Stomach (tissue), 19 donors: ENCODE measurements at places on chromosomes 7 and 10. TPM values are rescaled to one million over a fixed set of nuclear protein-coding genes. Genes with fewer than 3 reads are reported as not detected.

The HOXA5 gene
- total RNA-seq, result 42.2 TPM

The ABCF2 gene
- 19.6 TPM for total RNA-seq

The ZNF212 gene
- 4.0 TPM for total RNA-seq

GRCh38 chr10:89633484-89633883, 11.6 kb downstream of the PANK1 start:
- no peak overlapping the region for H3K4me3 ChIP-seq
- H3K36me3 ChIP-seq, result no peaks in the 10 kb centered on the region
- no peak overlapping the region for H3K27ac ChIP-seq
- no peaks in the 10 kb centered on the region for H3K27me3 ChIP-seq

The PPA1 gene
- 110 TPM for total RNA-seq

GRCh38 chr10:70756700-70757360, 28.3 kb downstream of the TBATA start:
- no peak overlapping the region for H3K4me3 ChIP-seq
- no peak overlapping the region for H3K27ac ChIP-seq
- no peaks in the 10 kb centered on the region for H3K4me1 ChIP-seq
- no peaks in the 10 kb centered on the region for H3K36me3 ChIP-seq
- no peaks in the 10 kb centered on the region for H3K27me3 ChIP-seq
- DNase-seq, result no peak

DNA sequence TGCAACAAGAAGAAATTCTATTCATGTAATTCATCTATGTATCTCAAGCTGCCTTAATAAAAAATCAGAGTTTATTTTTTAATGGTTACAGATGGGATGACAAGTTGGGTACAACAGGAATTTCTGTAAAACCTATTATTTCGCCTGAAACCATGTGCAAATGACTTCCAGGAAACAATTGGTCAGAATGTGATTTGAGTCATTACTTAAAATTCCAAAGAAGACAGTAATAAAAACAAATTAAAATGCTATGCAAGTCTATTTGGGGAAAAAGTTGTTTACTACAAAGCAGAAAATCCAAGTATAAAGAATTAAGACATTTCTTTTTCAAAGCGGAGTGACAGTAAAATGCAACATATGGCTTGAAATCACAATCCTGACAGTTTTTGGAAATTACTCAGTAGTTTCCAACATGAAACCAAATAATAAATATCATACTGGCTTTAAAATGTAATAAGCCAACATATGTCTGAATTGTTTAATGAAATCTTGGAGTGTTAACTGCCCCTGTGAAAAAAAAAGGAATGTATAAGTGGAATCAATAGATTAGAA, 41.5 kb upstream of the SEMA3C start:
- no peak overlapping the region for H3K27ac ChIP-seq
- no peaks in the 10 kb centered on the region for H3K4me1 ChIP-seq
- no peak for DNase-seq
- no peaks in the 10 kb centered on the region for H3K27me3 ChIP-seq

DNA sequence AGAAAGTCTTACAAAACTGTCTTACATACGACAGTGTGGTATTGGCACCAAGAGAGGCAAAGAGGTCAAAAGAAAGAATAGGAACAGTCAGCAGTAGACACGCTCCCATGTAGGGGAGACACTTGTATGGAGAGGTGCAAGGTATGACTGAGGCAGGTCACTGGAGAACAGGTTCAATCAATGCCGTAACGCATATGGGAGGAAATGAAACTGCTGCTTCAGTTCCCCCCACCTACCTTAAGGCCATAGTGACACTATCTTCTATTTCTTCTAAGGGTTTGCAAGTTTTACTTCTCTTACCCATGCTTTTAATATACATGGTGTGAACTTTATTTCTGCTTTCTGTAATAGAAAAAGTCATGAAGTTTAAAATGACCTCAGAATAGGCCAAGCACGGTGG, 5.5 kb upstream of the PITRM1 start:
- H3K36me3 ChIP-seq, result no peaks in the 10 kb centered on the region
- no peak for DNase-seq
- no peaks in the 10 kb centered on the region for H3K27me3 ChIP-seq
- no peak overlapping the region for H3K4me3 ChIP-seq
- peaks cover 8% of the 10 kb centered on the region for H3K4me1 ChIP-seq

DNA sequence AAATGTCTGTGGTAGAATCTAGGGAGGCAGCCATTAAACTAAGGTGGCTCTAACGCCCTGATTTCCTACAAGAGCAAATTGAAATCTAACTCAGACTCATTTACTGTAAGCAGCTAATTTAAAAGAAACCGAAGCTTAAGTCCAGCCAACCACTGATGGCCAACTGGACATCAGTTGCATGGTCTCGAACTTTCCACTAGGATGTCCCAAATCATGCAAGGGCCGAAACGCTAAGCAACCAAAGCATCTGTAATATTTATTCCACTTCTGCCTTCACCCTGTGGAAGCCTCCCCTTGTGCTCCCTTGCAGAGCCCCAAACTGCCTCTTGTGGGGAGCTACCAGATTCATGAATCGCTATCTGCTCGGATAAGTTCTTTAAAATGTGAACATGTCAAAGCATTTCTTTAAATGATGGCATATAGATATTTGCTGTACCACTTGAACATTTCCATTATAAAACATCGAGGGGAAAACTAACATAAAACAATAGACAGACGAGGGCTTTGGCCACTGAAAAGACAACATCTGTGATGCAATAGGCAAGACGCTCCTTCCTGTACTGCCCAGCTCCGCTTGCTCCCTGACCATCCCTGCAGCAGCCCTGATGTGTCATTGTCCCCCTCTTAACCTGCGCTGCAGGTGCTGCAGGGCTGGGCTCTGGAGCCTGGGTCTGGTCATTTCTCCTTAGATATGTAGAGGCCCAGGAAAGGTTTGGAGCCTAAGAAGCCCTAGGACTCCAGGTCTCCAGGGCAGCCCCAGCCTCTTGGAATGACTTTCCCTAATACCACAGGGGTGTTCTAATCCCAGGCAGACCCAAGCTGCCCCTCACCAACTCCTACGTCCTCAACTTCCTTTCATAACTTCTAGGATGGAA, 2.9 kb upstream of the RBP3 start:
- no peaks in the 10 kb centered on the region for H3K4me1 ChIP-seq
- H3K4me3 ChIP-seq, result no peak overlapping the region
- no peak for DNase-seq
- no peaks in the 10 kb centered on the region for H3K36me3 ChIP-seq

DNA sequence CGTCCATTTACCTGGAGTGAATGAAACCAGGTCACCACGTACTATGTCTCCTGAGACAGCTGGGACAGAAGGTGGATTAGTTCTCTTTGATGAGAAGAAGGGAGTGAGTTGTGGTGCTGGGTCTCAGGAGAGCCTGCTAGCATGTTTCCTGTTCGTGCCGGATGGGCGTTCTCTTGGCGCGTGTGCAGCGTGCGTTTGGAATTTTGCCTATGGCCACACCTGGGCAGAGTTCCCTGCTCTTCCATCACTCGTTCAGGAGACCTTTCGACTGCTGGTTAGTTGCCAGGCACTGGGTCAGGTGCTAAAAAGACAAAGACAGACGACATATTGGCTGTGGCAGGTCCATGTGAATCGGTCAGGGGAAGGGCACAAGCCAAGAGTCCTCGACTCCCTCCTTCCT, 90.3 kb downstream of the TRRAP start:
- DNase-seq, result no peak
- no peaks in the 10 kb centered on the region for H3K4me1 ChIP-seq

The ACTL6B gene
- not detected for total RNA-seq

DNA sequence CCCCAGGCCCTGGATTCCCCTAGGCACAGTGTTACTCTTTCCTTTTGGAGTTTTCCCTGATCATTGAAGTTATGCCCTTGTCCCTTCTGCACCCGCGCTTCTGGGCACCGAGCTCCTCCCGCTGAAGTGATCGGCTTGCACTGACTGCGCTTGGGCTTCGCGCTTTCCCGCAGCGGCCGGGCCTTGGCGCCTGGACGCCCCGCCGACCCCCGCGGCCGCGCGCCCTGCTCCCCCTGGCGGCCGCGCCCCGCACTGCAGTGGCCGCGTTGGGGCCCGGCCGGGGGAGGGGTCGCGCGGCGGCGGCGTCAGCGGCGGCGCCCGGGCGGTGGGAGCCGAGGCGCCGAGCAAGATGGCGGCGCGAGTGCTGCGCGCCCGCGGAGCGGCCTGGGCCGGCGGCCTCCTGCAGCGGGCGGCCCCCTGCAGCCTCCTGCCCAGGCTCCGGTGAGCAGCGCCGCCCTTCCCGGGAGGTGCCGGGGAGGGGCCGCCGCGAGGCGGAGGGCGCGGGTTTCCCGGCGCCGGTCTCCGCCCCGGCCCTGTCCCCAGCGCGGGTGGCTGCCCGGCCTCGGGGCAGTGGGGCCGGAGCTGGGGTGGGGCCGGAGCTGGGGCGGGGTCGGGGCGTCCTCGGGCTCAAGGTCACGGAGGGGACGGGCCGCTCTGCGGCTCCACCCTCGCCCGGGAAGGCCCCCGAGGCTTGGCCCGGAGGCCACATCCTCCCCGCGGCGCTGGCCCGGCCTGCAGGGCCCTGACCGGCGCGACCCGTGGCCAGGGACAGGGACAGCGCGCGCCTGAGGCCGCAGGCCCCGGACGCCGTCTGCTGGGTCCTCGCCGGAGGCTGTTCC, at the start of gene NIPSNAP2:
TSS of gene NIPSNAP2 (plus strand) at position 325 of the 839 bp plus-strand sequence. CDS start at position 350, 25 bp downstream.
- H3K36me3 ChIP-seq, result peaks cover 11% of the 10 kb centered on the region
- peak; percentile 89 for DNase-seq
- peak within 1 kb of the TSS; percentile 92 for H3K27ac ChIP-seq
- H3K27me3 ChIP-seq, result no peaks in the 10 kb centered on the region
